ENCODE measurements at places on chromosomes 16 and 17. TPM values are rescaled to one million over a fixed set of nuclear protein-coding genes. Genes with fewer than 3 reads are reported as not detected.

AGRP gene
- not detected for total RNA-seq

- no peaks in the 10 kb centered on the region for H3K27me3 ChIP-seq
- no peak overlapping the region for H3K27ac ChIP-seq
- H3K36me3 ChIP-seq = no peaks in the 10 kb centered on the region
- DNase-seq = peak; percentile 29
Observed at GRCh38 chr17:76151896-76152454, 10.9 kb upstream of the FOXJ1 start.

- H3K27ac ChIP-seq = no peak overlapping the region
- H3K4me3 ChIP-seq = no peak overlapping the region
- H3K27me3 ChIP-seq = no peaks in the 10 kb centered on the region
- no peak for DNase-seq
Observed at GRCh38 chr16:79327836-79328235, 272.7 kb downstream of the MAF start.

- H3K27me3 ChIP-seq = no peaks in the 10 kb centered on the region
- H3K4me1 ChIP-seq = no peaks in the 10 kb centered on the region
- no peak overlapping the region for H3K4me3 ChIP-seq
Observed at GRCh38 chr17:68707031-68707430, 105.9 kb upstream of the FAM20A start.

GRCh38 chr17:3506054-3506453 lies 30.3 kb downstream of the ASPA start:
- H3K27ac ChIP-seq = no peak overlapping the region
- H3K4me3 ChIP-seq = no peak overlapping the region
- DNase-seq = no peak
- H3K4me1 ChIP-seq = no peaks in the 10 kb centered on the region
- no peaks in the 10 kb centered on the region for H3K27me3 ChIP-seq

- no peak for DNase-seq
- H3K4me1 ChIP-seq = peaks cover 96% of the 10 kb centered on the region
- H3K4me3 ChIP-seq = no peak overlapping the region
- H3K27ac ChIP-seq = no peak overlapping the region
Observed at GRCh38 chr16:89436366-89436765, 54.0 kb downstream of the ANKRD11 start.

NOG gene
- 0.44 TPM for total RNA-seq

DNA sequence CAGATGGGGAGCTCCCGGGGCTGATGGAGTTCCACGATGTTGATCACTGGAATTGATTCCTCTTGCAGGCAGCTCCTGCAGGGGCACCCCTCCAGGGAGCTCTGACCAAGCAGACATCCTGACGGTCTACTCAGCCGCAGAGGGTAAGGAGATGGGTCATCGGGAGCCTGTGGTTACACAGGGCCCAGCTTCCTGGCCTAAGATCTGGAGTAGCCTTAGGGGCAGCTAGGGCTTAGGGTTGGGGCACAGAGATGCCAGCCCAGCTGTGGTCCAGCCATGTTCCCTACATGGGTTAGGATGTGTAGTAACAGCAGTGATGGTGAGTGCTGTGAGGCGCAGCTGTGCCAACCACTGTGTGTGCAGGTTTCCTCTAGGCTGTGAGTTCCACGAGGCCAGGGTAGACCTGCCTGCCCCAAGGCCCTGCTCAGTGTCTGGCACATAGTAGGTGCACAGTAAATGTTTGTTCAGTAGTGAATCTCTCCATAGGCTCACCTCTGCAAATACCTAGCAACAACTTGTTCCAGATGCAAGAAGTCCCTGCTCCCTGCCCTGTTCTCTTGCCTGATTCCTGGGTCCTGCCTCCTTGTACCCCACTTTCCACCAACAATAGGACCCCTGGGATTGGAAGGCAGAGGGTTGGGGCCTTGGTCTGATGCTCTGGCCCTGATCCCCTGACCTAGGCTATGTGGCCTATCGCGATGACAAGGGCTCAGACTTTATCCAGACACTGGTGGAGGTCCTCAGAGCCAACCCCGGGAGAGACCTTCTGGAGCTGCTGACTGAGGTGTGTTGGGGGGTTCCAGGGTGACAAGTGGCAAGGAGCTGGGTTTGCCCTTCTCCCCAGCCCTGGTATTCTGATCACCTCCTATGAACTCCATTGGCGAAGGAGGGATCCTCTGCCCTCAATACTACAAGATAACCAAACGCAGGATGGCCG lies 13.7 kb downstream of the ZNF213 start:
- H3K4me1 ChIP-seq = peaks cover 24% of the 10 kb centered on the region
- no peaks in the 10 kb centered on the region for H3K36me3 ChIP-seq
- no peaks in the 10 kb centered on the region for H3K27me3 ChIP-seq
- no peak overlapping the region for H3K4me3 ChIP-seq
- no peak for DNase-seq
- no peak overlapping the region for H3K27ac ChIP-seq

DNA sequence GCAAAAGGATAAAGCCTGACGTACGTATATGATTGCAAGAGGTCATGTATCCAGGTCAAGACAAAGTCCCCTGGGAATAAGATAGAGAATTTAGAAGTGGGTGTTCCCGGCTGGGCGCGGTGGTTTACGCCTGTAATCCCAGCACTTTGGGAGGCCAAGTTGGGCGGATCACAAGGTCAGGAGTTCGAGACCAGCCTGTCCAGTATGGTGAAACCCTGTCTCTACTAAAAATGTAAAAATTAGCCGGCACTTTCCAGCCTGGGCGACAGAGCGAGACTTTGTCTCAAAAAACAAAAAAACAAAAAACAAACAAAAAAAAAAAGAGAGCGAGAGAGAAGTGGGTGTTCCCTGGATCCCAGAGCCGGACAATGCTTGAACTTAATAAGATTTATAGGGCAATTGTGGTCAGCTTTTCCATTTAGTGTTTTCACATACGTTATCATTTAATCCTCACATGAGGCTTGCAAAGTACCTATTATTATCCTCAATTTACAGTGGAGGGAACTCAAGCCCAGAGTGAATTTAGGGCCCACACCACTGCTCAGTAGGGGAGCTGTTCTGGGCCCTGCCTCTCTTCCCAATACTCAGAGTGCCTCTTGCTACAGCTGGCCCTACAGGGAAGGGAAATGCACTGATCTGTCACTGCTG lies 481 bp upstream of the GLTPD2 start:
- H3K36me3 ChIP-seq = no peaks in the 10 kb centered on the region
- no peak for DNase-seq
- H3K27ac ChIP-seq = no peak overlapping the region
- H3K4me1 ChIP-seq = peaks cover 24% of the 10 kb centered on the region

- no peak overlapping the region for H3K27ac ChIP-seq
- H3K27me3 ChIP-seq = no peaks in the 10 kb centered on the region
- DNase-seq = no peak
- H3K4me3 ChIP-seq = no peak overlapping the region
- no peaks in the 10 kb centered on the region for H3K4me1 ChIP-seq
- no peaks in the 10 kb centered on the region for H3K36me3 ChIP-seq
Observed at GRCh38 chr16:80680839-80681238, 123.6 kb downstream of the CDYL2 start.

DNA sequence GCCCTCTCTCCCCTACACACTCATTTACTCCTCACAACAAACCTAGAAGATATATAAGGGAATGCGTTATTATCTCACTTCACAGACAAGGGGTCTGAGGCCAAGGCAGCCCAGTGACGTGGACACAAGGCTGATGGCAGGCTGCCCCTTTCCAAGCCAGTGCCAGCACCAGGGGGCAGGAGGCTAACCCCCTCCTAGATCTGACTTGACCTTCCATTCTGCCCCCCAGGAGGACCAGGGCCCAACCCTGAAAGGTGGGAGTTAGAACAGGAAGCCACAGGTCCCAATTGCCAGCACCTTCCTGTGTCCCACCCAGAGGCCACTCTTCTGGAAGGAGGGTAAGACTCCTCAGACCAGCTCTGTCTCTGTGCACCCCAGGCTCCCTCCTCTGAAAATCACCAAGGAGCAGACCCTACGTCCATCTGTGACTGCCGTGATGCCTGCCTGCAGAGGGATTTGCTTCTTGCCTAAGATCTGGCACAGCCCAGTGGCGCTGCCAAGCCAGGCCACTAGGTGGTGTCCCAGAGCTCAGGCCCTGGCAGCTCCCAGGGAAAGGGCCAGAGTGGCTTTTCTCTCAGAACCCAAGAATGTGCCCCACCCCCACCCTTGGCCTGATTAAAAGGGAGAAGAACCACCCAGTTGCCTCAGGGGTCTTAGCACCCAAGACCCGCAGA lies 42.4 kb upstream of the MRPS23 start:
- DNase-seq = peak; percentile 61
- H3K36me3 ChIP-seq = no peaks in the 10 kb centered on the region
- H3K27me3 ChIP-seq = peaks cover 3% of the 10 kb centered on the region

DNA sequence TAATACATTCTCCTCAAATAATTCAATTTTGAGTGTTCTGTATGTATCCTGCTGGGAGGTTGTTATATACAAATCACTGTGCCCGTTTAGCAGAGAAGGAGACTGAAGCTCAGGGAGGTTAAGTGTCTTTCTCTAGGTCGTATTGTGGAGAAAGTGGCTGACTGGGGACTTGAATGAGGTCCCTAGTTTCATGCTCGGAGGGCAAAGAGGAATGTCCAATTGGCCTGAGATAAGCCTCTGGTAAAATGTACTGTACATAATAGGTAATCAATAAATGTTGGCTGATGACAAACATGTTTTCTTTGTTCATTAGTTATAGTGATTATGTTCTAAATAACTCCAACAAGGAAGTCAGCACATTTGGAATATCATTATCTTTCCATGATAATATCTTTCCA lies 442.6 kb downstream of the UTP18 start:
- no peaks in the 10 kb centered on the region for H3K4me1 ChIP-seq
- no peaks in the 10 kb centered on the region for H3K36me3 ChIP-seq
- H3K27me3 ChIP-seq = no peaks in the 10 kb centered on the region
- H3K4me3 ChIP-seq = no peak overlapping the region
- DNase-seq = no peak

GRCh38 chr17:42181851-42182207 lies 887 bp upstream of the KCNH4 start:
- H3K36me3 ChIP-seq = no peaks in the 10 kb centered on the region
- H3K4me1 ChIP-seq = peaks cover 44% of the 10 kb centered on the region
- no peak overlapping the region for H3K4me3 ChIP-seq
- no peak for DNase-seq
- H3K27me3 ChIP-seq = no peaks in the 10 kb centered on the region
- no peak overlapping the region for H3K27ac ChIP-seq

- H3K36me3 ChIP-seq = no peaks in the 10 kb centered on the region
- no peak overlapping the region for H3K27ac ChIP-seq
- peak overlapping the region; percentile 29 for H3K4me3 ChIP-seq
- H3K4me1 ChIP-seq = peaks cover 54% of the 10 kb centered on the region
- H3K27me3 ChIP-seq = no peaks in the 10 kb centered on the region
Observed at GRCh38 chr17:1298606-1299005, 19.1 kb downstream of the TRARG1 start.

DNA sequence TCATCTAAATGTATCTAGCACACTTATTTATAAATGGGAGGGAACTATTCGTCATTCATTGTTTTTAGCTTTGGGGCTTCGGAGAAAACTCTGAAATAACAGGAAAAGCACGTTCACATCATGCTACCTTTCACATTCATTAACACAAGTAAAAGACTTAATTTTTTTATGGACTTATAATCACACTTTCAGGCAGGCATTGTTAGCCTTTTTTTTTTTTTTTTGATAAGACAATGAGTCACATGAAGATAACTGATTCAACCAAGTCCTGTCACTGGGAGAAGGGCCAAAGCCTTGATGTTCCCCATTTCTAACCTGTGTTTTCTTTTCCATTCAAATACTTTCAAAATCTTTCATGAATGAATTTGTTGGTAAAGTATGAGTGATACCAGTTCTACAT lies 631.3 kb upstream of the CA10 start:
- H3K27me3 ChIP-seq = no peaks in the 10 kb centered on the region
- no peaks in the 10 kb centered on the region for H3K36me3 ChIP-seq
- no peak overlapping the region for H3K27ac ChIP-seq

TMEM98 gene
- total RNA-seq = 0.26 TPM

- H3K4me1 ChIP-seq = peaks cover 3% of the 10 kb centered on the region
- no peak overlapping the region for H3K4me3 ChIP-seq
- H3K27me3 ChIP-seq = no peaks in the 10 kb centered on the region
Observed at GRCh38 chr17:7004398-7005253, 7.8 kb upstream of the RNASEK start.

- no peaks in the 10 kb centered on the region for H3K4me1 ChIP-seq
- DNase-seq = no peak
- no peaks in the 10 kb centered on the region for H3K27me3 ChIP-seq
- H3K4me3 ChIP-seq = no peak overlapping the region
- no peak overlapping the region for H3K27ac ChIP-seq
Observed at GRCh38 chr17:8430966-8431365, 4.7 kb upstream of the NDEL1 start.

- H3K36me3 ChIP-seq = no peaks in the 10 kb centered on the region
- H3K4me3 ChIP-seq = no peak overlapping the region
- no peak overlapping the region for H3K27ac ChIP-seq
- no peaks in the 10 kb centered on the region for H3K4me1 ChIP-seq
Observed at GRCh38 chr17:6460531-6461161, 16.4 kb downstream of the PIMREG start.

DNA sequence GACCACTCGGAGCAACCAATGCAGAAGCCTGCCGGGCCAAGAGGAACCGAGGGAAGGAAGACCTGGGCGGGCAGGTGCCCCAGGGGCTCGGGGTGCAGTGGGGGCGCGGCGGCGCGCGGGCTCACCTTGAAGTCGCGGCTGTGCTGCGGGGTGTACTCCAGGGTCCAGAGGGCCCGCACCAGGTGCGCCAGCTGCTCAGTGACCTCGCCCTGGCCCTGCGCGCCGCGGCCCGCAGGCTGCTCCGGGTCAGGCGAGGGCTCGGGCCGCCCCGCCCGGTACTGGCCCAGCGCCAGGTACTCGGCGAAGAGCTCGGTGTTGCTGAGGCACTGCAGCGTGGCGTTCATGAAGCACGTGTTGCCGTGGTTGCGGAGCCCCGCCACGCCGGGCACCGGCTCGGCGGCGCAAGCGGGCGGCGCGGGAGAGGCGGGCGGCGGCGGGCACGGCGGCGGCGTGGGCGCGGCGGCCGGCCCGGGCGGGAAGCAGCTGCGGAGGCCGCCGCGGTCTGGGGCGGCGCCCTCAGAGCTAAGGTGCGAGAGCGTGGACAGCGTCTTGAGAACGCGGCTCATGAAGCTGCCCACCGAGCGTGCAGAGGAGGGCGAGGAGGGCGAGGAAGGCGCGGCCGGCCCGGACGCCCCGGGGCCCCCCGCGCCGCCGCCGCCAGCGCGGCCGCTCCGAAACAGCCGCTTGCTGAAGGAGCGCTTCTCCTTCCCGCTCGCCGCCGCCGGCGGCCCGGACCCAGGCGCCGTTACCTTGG lies 562 bp downstream of the USP31 start:
- H3K4me3 ChIP-seq = peak overlapping the region; percentile 66
- H3K36me3 ChIP-seq = no peaks in the 10 kb centered on the region
- no peak overlapping the region for H3K27ac ChIP-seq
- peak; percentile 65 for DNase-seq
- peaks cover 9% of the 10 kb centered on the region for H3K4me1 ChIP-seq

IL17C gene
- total RNA-seq = 0.22 TPM

CCDC78 gene
- 9.8 TPM for total RNA-seq

DNA sequence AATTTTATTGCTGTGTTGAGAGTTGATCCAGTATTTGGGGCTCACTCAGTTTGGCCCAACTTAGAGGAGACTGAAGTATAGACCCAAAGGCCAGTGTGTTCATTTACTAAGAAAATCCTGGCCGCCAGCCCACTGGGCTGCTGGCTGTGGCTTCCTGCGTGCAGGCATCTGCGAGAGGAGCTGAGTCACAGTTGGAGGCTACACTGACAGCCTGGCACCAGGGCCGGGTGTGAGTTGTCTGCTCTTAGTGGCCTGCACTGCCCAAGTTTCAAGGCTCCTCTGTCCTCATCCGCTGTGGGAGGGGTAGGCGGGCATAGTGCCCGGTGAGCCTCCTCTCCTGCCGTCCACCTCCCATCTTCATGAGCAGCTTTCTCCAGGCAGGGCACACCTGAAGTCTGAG lies 54.2 kb downstream of the PLD6 start:
- H3K4me1 ChIP-seq = peaks cover 26% of the 10 kb centered on the region
- DNase-seq = no peak
- H3K4me3 ChIP-seq = no peak overlapping the region
